ENCODE measurements at places on chromosomes 2 and 18.

- no peak for DNase-seq
These were observed 60.4 kb upstream of the TWIST2 start for GRCh38 chr2:238787501-238787900.

- no peak for DNase-seq
These were observed 92.5 kb downstream of the FHOD3 start for GRCh38 chr18:36389811-36390581.

DNA sequence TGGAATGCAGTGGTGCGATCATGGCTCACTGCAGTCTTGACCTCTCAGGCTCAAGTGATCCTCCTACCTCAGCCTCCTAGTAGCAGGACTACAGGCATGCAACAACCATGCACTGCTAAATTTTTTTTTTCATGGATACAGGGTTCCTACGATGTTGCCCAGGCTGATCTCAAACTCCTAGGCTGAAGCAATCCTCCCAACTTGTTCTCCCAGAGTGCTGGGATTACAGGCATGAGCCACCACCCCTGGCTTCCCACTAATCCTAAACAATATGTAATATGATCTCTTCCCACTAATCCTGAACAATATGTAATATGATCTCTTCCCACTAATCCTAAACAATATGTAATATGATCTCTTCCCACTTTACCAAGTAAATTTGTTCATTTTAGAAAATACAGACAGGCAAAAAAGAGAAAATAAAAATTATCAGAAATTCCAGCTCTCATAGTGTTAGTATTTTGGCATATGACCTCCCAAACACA, 33.7 kb upstream of the C18orf32 start:
- DNase-seq, result no peak

DNA sequence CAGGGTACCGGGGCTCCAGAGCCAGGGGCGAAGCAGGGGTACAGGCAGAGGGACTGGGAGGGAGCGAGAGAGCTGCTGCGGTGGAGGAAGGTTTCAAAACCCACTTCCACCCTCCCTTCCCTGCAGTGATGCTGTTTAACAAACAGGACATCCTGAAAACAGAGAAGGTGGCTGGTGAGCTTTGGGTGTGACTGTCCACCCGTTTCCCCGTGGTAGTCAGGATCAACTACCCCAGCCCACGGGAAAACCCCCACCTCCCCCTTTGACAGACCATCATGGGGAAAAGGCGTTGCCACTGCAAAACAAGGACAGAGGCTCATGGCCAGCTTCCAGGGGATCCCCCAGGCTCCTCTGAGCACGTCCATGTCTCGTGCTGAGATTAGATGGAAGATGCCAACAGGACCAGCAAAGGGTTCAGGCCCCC, 12.9 kb downstream of the TMEM185B start:
- DNase-seq, result no peak

GRCh38 chr2:9975805-9976447, 24.4 kb downstream of the GRHL1 start:
- DNase-seq, result no peak

DNA sequence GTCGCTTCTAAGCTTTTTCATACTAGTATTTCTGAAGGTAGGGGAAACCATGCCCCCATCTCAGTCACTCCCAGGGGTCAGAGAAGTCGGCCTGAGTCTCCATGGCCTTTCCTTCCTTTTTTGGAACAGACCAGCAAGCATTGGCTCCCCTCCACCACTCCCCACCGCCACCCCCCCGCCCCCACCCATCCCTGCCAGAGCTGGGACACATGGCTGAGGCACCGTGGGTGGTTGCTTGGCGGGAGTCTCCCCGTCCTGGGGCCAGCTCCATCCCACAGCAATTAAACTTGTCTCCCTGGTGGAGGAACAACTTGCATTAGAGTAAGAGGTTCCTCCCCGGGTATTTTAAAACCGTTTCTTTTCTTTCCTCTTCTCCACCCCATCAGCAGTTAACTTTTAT, 100.8 kb upstream of the TFPI start:
- DNase-seq, result no peak

DNA sequence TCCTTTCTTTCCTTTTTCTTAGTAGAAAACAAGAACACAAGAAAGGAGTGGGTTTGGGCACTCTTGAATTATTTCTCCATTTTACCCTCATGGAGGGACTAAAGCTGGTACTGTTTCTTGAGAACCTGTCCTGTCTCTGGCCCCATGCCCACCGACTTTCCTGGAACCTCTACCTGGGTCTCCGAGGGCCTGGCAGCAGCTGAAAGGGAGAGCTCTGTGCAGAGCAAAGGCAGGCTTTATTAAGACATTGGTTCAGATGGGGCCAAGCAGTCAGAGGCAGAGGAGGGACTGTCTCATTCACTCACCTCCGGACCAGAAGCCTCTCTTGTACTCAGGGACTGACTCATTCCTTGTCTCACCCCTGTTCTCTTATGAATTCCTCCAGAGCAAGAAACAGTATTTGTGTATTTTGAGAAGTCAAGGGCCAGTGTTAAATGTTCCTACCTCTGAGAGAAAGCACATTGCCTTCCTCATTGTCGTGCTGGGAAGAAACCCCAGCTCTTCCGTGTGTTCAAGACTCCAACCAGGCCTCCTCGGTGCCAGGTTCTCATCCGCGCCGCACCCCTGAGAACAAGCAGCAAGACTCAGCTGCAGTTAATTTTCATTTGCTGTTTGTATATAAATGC, 201.9 kb upstream of the NT5C1B start:
- DNase-seq, result no peak

GRCh38 chr2:28745225-28745624, 6.4 kb upstream of the PPP1CB start:
- DNase-seq, result no peak

- no peak for DNase-seq
These were observed 753 bp downstream of the ITPRIPL1 start for GRCh38 chr2:96325884-96326255.

GRCh38 chr2:34632327-34632726, 1033.2 kb upstream of the FAM98A start:
- no peak for DNase-seq

- no peak for DNase-seq
These were observed 97.8 kb upstream of the UNC80 start for GRCh38 chr2:209673811-209674210.

DNA sequence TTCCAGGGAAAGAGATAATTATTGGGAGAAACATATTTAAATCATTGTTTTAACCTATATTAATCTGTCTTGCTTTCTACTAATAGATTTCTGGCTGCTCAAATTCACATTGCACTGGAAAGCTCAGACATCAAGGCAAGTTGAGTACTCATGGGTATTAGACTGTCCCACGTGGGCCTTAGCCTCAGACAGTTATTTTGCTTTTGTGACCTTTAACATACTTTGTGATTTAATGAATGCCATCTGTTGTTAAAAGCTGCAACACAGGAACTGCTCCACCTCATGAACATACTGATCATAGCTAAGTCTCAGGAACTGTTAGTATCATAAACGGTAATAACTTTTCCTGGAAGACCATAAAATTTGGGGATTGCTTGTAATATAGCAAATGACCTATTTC, 2.7 kb upstream of the LCT start:
- DNase-seq, result no peak

DNA sequence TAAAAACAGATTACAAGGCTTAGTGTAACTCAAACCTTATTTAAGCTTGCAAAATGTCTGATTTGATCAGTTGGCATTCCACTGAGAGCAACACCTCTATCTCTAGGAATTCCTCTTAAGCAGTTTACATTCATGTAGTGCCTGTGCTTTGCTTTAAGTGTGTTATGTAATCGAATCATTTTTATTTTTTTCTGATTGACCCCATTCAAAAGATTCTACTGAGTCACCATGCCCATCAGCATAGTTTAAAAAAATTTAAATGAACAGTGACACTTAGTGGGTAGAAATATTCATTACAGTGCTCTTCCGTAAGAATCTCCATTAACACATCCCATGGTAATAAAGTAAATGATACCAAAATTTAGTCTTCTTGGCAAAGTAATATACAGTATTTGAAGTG, 67.8 kb upstream of the SLC4A10 start:
- no peak for DNase-seq

DNA sequence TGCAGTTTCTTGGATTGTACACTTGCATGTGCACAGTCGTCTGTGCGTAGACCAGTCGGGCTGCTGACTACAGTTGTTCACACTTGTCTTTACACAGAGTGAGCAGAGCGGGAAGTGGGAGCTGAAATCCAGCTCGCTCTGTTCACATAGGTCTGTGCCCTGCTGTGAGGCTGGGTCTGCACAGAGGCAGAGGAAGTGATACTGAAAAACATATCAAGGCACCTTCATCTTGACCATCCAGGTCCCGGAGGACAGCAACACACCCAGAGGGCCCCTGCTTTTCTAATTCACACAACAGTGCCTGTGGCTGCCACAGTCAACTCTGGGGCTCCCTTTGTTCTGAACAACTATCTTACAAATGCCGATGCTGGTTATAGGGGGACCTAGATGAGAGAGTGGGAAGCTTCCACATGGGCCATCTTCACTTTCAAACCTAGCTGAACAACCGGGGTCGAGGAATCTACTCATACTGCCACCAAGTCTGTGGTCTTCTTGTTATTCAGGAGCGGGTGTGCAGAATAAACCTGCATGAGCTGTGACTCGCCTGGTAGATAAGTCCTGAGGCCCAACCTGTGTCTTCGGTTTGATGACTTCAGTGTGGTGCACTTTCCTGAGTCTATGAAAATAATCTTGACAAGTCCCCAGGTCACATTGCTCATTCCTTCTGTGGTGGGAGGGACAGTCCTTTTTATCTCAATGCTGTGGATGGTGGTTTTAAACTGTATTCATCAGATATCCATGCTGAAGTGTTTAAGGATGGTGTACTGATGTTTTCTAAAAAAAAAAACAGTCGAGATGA, 3.5 kb upstream of the ADNP2 start:
- no peak for DNase-seq

GRCh38 chr2:100730290-100730868, 89.6 kb upstream of the NPAS2 start:
- DNase-seq, result peak; percentile 70

All from HL-60 (cell line).